ENCODE measurements at places on chromosomes 2 and 18.

DNA sequence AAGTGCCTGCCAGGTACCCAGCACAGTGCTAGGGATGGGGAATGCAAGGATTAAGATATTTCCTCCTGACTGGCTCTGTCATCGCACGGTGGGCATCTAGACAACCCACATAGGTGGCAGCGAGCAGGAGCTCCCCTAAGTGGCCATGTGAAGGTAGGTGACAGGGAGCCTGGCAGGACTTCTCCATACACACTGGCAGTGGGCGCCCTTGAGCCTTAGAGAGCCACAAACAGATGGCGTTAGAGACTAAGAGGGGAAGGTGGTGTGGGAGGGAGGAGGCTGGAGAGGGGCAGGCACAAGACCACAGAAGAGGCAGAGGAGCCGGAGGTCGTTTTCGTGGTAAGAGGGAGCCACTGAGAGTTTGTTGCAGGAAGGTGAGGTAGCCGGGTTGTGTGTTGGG, 15.2 kb downstream of the PRELID3A start:
- no peak for DNase-seq

- DNase-seq: no peak
These were observed 494.4 kb downstream of the FBXO15 start for GRCh38 chr18:73653251-73653650.

DNA sequence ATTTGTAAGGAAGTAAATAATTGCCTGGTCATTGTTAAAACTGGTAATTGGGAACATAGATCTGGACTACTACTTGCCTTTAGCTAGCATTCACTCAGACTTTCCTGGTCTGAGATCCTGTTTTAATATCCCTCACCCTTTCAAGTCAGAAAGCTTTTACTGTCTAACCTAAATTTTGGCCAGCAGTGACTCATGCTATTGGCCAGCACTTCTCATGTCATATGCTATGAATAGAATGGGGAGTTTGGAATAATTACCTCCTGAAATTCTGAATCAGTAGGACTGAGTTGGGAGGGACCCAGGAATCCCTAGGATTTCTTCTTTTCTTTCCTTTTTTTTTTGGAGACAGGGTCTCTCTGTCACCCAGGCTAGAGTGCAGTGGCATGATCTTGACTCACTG, 19.3 kb downstream of the STK36 start:
- no peak for DNase-seq

GRCh38 chr2:42238644-42239288, 69.6 kb downstream of the EML4 start:
- peak; percentile 18 for DNase-seq

GRCh38 chr2:64794426-64794995, 140.8 kb upstream of the SERTAD2 start:
- no peak for DNase-seq

GRCh38 chr2:240781471-240782220, 38.4 kb downstream of the KIF1A start:
- no peak for DNase-seq

DNA sequence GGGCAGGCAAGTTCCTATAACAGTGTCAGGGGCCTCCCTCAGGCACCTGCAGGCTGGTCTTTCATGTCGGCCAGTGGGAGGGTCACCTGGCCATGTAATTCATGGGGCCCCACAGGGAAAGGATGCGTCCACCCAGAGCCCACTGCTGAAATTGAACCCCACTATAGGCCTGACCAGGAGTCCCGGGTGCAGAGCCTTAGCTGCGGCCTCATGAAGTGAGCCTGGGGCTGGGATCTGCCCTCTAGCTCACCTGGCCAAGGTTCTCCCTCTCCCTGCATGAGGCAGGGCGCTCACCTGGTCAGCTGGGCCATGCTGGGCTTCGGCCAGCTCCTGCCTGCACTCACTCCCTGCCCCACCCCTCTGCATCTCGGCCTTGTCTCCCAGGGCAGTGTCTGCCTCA, 41.1 kb downstream of the C1QL2 start:
- DNase-seq: no peak

DNA sequence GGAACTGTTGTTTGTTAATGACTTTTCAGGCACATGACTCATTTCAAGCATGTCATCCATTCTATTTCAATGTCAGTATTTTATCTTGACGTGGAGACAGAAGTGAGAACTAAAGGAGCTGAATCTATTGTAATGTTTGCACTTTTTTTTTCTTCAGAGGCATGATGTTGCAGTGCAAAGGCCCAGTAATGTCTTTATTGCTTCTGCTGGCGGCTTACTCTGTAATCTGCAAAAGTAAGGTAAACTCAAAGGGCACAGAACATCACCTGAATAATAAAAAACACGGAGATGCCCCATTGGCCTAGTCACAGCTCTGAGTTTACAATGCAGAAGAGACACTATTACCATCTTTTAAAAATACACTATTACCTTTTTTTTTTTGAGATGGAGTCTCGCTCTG, 2.4 kb upstream of the CNNM3 start:
- DNase-seq: no peak

- no peak for DNase-seq
These were observed 889.1 kb upstream of the ZEB2 start for GRCh38 chr2:145408980-145409379.

DNA sequence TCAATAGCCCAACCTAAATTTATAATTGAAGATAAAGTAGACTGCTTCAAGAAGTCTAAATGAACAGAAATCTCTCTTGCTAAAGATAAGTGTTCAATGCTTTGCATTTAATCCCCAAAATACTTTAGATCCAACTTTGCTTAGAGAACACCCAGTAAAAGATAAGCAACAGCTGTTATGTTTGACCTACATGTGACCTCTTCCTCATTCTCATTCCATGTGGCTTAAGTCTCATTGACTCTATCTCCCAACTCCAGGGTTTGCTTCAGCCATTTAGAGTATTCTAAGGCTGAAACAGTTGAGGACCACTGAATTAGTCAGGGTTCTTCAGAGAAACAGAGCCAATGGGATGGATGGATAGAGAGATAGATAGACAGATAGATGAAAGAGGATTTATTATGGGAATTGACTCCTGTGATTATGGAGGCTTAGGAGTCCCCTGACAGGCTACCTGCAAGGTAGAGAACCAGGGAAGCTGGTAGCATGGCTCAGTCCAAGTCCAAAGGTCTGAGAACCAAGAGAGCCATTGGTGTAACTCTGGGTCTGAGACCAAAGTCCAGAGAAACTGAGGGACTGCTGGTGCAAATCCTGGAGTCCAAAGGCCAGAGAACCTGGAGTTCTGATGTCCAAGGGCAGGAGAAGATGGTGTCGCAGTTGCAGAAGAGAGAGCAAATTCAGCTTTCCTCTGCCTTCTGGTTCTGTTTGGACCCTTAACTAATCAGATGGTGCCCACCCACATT, 32.1 kb downstream of the CRYGD start:
- no peak for DNase-seq

GRCh38 chr2:219112062-219112406, 48.6 kb downstream of the NHEJ1 start:
- DNase-seq: no peak

DNA sequence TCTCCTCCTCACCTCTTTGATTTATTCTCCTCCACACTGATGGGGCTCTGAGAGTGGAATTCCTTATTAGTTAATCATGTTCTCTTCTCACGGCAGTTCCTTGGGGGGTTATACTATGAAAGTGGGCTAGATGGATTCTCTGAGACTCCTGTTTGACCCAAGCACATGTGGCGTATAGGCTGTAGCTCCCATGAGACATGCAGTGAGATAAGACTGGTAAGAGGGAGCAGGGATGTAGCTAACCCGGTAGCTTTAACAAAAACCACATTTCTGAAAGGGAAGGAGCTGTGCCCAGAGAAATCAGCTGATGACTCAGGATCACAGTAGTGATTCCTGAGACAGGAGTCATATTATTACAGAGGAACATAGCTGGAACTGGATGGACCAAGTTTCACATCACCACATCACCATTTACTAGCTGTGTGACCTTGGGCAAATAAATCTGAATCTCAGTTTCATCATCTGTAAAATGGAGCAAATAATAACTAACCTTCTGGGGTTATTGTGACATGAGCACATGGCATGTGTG, 82.9 kb downstream of the CRIM1 start:
- no peak for DNase-seq

DNA sequence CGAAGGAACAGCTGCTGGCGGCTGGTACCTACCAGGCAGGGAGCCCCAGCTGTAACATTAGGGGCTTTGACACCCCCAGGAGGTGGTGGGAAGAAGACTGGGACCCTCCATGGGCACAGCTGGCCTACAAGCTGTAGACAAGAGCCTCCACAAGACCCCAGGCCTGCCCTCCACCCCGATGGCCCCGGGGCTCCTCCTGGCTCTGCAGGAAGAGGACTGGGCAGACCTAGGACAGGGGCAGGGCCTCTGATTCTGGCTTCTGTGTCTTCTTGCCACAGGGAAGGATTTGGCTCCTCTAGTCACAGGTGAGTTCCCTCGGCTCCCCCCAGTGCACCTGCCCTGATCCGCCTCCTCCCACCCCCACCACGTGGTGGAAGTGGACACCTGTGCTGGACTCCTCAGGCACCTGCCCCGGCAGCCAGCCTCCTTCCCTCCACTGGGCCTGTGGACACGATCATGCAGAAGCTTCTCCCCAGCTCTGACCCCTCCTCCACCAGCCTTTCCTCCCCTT, 53.4 kb upstream of the ODC1 start:
- no peak for DNase-seq

- no peak for DNase-seq
These were observed 413.6 kb downstream of the THSD7B start for GRCh38 chr2:137178951-137179377.

GRCh38 chr18:49467019-49467563, 6.6 kb upstream of the DYM start:
- DNase-seq: no peak

DNA sequence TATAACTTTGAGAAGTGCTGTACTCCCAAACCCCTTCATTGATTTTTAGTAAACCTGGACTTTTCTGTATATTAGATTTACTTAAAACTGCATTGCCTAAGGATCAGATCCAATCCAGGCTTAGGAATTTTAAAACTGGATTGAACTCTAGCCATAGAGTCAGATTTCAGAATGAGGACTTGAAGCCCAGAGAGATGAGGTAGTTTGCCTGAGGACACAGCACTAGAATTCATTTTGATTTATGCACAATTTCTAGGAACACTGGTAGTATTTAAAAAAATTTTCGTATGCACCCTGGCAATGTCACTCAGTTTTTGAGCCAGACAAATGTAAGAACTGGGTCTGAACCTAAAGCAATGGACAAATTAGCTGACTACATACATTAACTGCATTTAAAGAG, 144.9 kb downstream of the KCTD1 start:
- DNase-seq: no peak

DNA sequence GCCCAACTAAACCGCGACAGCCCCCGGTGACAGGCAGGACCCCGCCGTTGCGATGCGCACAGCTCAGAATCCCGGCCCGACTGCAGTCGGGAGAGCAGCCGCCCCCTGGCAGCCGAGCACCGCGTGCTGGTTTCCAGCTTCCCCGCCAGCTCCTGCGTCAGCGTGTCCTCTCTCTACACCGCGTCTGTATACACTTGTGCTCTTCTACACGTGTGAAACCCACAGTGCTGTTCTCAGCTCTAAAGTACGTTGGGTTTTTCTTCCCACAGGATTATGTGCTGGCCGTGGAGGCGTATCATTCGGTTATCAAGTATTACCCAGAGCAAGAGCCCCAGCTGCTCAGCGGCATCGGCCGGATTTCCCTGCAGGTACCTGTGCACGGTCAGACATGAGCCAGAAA, 54.0 kb downstream of the ADI1 start:
- no peak for DNase-seq

- no peak for DNase-seq
These were observed 139.7 kb downstream of the ROCK1 start for GRCh38 chr18:20971886-20972267.

GRCh38 chr18:79683626-79684282, 4.2 kb downstream of the CTDP1 start:
- DNase-seq: no peak

DNA sequence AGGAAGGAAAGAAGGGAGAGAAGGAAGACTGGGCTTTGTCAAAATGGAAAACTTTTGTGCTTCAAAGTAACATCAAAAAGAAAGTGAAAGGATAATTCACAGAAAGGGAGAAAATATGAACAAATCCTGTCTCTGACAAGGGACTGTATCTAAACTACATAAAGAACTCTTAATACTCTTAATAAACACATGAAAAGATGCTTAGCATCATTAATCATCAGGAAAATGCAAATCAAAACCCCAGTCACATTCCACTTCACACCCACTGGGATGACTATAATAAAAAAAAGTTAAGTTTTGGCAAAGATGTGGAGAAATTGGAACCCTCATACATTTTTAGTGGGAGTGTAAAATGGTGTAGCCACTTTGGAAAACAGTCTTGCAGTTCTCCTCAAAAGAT, 11.8 kb upstream of the ZFP36L2 start:
- DNase-seq: no peak

- peak; percentile 34 for DNase-seq
These were observed 80.7 kb upstream of the MEX3C start for GRCh38 chr18:51278045-51278649.

GRCh38 chr2:190714958-190715357, 66.1 kb downstream of the NAB1 start:
- DNase-seq: no peak
